Transverse colon (tissue), 4 donors: ENCODE measurements at places on chromosomes 16 and 17. TPM values are rescaled to one million over a fixed set of nuclear protein-coding genes. Genes with fewer than 3 reads are reported as not detected.

GRCh38 chr17:2837147-2837561, 40.9 kb downstream of the RAP1GAP2 start:
- no peak for DNase-seq

GRCh38 chr17:7912927-7913524, 3.1 kb downstream of the RNF227 start:
- no peak for DNase-seq

DNA sequence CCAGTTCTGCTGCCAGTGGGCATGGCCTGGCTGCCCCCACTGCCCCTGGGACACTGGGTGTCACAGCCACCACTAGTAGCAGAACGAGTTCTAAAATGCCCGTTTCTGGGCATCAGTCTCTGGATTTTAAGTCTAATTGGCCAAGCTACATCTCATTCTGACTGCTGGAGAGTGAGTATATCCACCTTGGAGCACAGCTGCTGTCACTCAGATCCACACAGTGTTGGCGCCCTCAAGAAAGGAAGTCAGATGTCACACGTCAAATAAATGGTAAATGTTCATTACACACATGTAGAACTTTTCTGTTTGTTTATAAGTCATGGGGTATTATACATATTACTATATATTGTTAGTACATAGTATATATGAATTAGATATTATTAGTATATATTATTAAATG, 19.4 kb downstream of the GNGT2 start:
- DNase-seq: no peak

- DNase-seq: no peak
Measured at GRCh38 chr16:13021996-13022395, 120.6 kb downstream of the SHISA9 start.

DNA sequence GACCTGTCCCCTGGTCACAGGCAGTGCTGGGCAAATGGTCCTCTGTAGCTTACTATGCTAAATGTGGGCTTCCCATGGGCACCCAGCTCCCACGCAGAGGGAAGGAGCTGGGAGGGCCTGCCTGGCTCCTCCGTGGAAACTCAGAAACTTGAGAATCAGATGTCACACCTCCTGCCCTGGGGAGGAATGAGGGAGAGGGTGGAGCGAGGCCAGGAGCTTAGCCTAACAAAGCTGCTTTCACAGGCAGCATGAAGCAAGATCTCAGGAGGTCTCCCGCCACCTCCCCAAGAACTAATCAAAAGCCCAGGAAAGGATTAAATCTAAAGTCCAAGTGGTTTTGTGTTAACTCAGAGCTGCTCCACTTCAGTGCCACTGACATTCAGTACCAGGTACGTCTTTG, 33.6 kb upstream of the XYLT2 start:
- DNase-seq: no peak

GRCh38 chr16:27561216-27561615, 11.3 kb downstream of the KATNIP start:
- no peak for DNase-seq

DNA sequence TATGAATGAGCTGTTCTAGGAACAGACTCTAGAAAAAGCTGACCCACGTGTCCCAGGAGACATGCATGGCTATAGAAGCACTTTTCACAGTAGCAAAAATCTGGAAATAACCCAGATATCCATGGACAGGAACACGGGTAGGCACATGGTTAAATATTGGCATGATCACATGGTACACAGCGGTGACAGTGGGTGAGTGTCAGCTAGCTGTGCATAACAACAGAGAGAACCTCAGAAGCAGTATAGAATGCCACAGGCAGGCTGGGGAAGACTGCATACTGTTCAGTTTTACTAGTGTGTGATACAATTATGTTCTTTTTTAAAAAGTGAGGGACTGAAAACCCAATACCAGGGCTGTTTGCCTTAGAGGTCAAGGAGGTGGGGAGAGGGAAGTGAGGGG, 31.4 kb downstream of the EPN2 start:
- DNase-seq: no peak

- peak; percentile 74 for DNase-seq
Measured at GRCh38 chr17:75031972-75032719, 14.6 kb downstream of the ATP5PD start.

DNA sequence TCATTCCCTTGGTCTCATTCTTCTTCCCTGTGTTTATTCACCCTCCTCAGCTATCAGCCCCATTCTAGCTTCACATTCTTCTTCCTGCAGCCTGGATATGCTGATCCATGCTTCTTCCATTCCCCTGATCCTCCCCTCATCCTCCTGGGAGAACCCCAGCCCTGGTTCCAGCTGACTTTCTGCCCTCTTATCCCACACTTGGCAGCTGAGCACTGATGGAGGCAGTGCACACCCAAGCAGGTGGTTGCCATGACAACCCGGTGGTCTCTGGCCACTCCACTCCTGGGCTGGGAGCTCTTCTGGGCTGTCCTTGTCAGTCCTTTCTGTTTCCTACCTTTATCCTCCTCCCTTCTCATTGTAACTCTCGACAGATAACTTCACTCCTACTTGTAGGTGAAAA, 16.7 kb upstream of the TUBG2 start:
- DNase-seq: no peak

GRCh38 chr17:1123393-1123831, 56.4 kb downstream of the ABR start:
- no peak for DNase-seq

- DNase-seq: no peak
Measured at GRCh38 chr16:65500919-65501318, 379.1 kb upstream of the CDH11 start.

The ALOX15B gene
- total RNA-seq: 3.3 TPM

The SNAI3 gene
- 0.27 TPM for total RNA-seq

The TERB1 gene
- total RNA-seq: not detected

The IRX3 gene
- total RNA-seq: not detected

The HAS3 gene
- total RNA-seq: 8.2 TPM

The KRTAP9-4 gene
- total RNA-seq: not detected

The SECTM1 gene
- 115 TPM for total RNA-seq
